NCI-H460 (cell line): ENCODE measurements at places on chromosomes 3 and 15.

DNA sequence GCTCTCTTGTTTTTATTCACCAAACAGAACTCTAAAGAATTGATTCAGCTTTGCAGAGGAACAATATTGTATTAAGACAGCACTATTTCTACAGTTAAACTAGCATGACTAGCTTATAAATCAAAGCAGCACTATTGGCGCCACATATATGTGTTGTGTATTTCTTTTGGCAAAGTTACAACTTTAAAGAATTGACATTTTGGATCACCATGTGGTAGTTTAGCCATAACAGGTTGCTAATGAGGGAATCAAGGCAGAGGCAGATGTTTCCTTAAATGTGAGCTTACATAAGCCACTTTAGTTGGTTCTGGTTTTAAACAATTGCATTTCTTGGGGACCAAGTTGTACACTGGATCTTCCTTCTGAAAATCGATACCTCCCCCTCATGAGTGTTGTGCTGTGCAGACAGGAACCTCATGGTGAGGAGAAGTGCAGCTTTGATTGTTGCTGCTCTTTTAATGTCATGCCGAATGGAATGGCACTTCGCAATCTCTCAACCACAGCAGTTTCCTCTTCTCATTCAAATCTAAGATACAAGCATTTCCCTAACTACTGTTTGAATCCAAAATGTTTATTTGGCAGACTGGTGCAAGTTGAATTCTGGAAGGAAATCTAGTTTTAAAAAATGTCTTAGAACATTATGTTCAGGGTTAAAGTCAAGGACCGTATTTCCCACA is 151.2 kb downstream of the MYRIP start:
- no peak for DNase-seq

DNA sequence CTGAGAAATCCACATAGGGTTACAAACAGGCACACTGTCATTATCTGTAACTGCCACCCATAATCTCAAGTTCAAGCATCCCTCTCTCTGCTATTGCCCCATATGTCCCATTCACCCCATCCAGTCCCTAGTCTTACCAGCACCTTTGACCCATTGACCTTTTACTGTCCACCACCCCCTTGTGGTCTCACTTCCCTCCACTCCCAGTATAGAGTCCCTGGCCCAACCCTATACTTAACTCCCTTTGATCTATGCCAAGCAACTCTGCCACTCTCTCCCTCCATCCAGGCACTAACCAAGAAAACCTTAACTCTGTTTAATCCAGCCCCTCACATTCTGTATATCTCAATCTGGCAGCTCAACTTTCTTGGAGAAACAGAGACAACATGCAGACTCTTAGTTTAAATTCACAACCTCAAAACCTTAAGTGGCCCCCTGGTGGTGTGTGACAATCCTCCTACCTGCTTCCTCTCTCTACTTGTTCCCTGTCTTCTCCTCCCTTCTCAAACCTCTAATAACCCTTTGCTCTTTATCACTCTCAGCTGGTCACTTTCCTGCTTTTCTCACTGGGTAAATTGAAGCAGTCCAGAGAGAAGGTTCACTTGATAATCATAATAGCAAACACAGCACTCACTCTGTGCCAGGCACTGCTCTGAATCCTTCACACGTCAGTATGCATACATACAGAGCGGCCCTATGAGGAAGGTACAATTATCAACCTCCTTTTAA is 162.7 kb downstream of the STT3B start:
- no peak for DNase-seq

DNA sequence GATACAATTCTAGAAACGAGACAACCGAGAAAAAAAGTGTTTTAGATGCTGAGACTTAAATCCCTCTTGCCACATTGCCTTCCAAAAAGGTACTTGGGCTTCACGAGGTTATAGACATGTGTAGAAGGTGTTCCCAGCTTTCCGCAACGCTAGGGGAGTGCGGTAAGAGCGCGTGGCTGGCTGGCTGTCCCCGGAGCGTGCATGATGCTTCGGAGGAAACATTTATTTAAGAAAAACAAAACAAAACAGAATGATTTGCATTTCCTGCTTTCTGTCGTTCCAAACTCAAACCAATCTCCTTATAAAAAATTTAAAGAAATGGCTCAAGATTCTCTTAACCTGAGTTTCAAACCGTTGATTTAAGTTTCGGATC is 841 bp downstream of the SLC6A20 start:
- DNase-seq, result no peak

DNA sequence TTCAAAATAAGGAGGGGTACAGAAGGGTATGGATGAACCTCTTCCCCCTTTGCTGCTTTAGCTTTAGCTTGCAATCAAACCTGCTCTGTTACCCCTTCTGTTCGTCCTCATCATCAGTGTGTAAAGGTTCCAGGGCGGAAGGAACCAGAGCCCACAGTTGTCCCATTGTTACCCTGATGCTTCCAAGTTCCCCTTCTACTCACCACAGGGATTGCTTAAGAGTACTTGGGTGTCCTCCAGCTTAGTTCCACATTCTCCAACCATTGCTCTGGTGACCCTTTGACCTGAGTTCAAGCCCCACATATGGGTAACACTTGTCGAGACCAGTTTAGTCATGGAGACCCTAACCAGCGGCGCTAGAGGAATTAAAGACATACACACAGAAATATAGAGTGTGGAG is 1080.1 kb upstream of the ALCAM start:
- DNase-seq, result no peak

GRCh38 chr15:100037901-100038300 is 303.9 kb downstream of the ADAMTS17 start:
- no peak for DNase-seq

DNA sequence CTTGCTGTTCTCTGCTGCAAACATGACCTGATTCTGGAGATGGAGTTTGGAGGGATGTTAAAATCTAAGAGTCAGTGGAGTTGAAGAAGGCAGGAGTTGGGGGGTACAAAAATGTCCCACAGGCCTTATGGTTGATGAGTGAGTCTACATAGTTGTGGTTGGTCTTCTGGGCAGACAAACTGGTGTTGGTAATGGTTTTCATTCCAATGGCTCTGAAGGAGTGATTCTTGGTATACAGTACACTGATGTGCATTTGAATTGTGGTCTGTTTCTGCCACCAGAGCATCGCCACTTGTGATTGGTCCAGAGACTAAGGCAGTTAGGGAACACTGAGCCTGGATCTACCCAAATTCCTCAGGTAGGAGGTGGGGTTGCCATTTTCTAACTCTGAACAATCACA is 514.1 kb upstream of the CFAP20DC start:
- DNase-seq, result no peak

GRCh38 chr3:157023226-157023625 is 136.7 kb downstream of the CCNL1 start:
- no peak for DNase-seq
